ENCODE measurements at places on chromosomes 1 and 21. TPM values are rescaled to one million over a fixed set of nuclear protein-coding genes. Genes with fewer than 3 reads are reported as not detected.

DNA sequence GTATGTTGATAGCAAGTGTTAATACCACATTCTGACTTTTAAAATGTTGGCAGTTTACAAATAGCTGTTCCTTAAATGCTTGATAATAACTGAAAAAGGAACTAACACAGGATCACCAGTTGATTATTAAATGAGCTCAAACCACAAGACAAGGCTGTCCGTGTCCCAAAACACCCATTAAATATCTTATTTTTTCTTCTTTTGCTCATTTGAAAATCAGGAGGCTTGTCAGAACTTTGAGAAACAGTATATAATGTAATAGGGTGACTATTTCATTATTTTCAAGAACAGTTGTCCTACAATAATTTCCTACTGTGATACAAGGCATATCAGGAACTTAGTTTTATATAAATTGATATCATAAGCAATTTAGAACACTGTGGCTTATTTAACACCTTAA lies 2.7 kb downstream of the CDKN2C start:
- H3K4me1 ChIP-seq = peaks cover 27% of the 10 kb centered on the region
- DNase-seq = no peak
- H3K27me3 ChIP-seq = peaks cover 10% of the 10 kb centered on the region
- H3K4me3 ChIP-seq = no peak overlapping the region
- no peaks in the 10 kb centered on the region for H3K36me3 ChIP-seq

GRCh38 chr1:184507165-184507564 lies 120.3 kb downstream of the C1orf21 start:
- no peaks in the 10 kb centered on the region for H3K27me3 ChIP-seq
- no peaks in the 10 kb centered on the region for H3K36me3 ChIP-seq
- H3K27ac ChIP-seq = no peak overlapping the region
- H3K4me1 ChIP-seq = no peaks in the 10 kb centered on the region

The SLC19A2 gene
- 3.7 TPM for total RNA-seq

GRCh38 chr1:118023199-118023598 lies 93.7 kb downstream of the WDR3 start:
- no peaks in the 10 kb centered on the region for H3K4me1 ChIP-seq
- DNase-seq = no peak
- no peaks in the 10 kb centered on the region for H3K36me3 ChIP-seq
- H3K4me3 ChIP-seq = no peak overlapping the region

- peak overlapping the region; percentile 99 for H3K4me3 ChIP-seq
- DNase-seq = no peak
- H3K27ac ChIP-seq = no peak overlapping the region
- no peaks in the 10 kb centered on the region for H3K36me3 ChIP-seq
These were observed 676 bp upstream of the CTTNBP2NL start for GRCh38 chr1:112395256-112395820.

GRCh38 chr1:24136956-24137539 lies 5.9 kb downstream of the IL22RA1 start:
- no peaks in the 10 kb centered on the region for H3K4me1 ChIP-seq
- DNase-seq = no peak
- H3K4me3 ChIP-seq = no peak overlapping the region
- H3K27ac ChIP-seq = no peak overlapping the region

The FAM72A gene
- 1.2 TPM for total RNA-seq

- no peaks in the 10 kb centered on the region for H3K4me1 ChIP-seq
- H3K27me3 ChIP-seq = no peaks in the 10 kb centered on the region
- H3K4me3 ChIP-seq = no peak overlapping the region
- no peak for DNase-seq
These were observed 123.0 kb upstream of the PTBP2 start for GRCh38 chr1:96598416-96599168.

DNA sequence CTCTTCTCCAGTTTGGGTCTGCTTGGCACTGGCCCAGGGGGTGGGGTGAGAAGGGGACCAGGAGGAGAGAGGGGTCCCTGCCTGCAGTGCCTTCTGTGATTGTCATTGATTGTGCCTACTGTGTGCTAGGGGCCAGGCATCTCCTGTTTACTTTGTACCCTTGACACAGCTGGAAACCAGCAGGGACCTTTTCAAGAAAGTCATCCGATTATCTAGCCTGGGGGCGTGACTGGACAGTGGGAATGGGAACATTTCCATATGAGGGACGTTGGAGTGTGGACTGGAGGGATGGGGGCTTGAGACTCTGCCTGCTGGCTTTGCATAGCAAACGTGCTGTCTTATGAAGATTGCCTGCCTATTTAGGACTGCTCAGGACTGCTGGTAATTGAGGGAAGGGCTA lies 19.8 kb upstream of the DMBX1 start:
- no peak overlapping the region for H3K4me3 ChIP-seq
- no peak overlapping the region for H3K27ac ChIP-seq
- H3K27me3 ChIP-seq = peaks cover 41% of the 10 kb centered on the region
- no peaks in the 10 kb centered on the region for H3K36me3 ChIP-seq
- no peak for DNase-seq
- H3K4me1 ChIP-seq = peaks cover 10% of the 10 kb centered on the region

DNA sequence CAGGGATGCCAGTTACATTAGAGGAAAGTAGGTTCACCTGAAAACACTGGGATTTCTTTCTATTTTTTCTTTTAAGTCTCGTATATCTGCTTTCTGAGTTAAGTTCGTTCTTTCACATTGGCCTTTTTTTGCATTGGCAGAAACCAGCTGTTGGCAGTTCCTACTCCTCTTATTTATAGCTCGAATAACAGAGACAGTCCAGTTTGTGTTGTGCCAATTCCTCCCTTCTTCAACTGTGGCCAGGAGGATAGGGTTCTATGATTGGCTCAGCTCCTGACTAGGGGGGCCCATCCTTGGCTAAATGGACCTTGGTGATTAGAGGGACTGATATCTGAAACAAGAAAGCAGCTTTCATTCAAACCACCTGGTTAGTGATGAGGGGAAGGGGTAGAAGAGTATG lies 115.8 kb downstream of the RPS6KC1 start:
- no peaks in the 10 kb centered on the region for H3K4me1 ChIP-seq
- H3K4me3 ChIP-seq = no peak overlapping the region
- H3K27ac ChIP-seq = no peak overlapping the region
- no peak for DNase-seq
- H3K27me3 ChIP-seq = no peaks in the 10 kb centered on the region
- H3K36me3 ChIP-seq = no peaks in the 10 kb centered on the region

The ADORA3 gene
- not detected for total RNA-seq

The UBQLN4 gene
- 10.6 TPM for total RNA-seq

The VHLL gene
- total RNA-seq = not detected

GRCh38 chr1:165747632-165748447 lies 20.8 kb downstream of the TMCO1 start:
- H3K27ac ChIP-seq = no peak overlapping the region
- H3K4me1 ChIP-seq = no peaks in the 10 kb centered on the region
- H3K4me3 ChIP-seq = no peak overlapping the region
- no peaks in the 10 kb centered on the region for H3K27me3 ChIP-seq

- no peaks in the 10 kb centered on the region for H3K4me1 ChIP-seq
- H3K36me3 ChIP-seq = no peaks in the 10 kb centered on the region
- no peak overlapping the region for H3K27ac ChIP-seq
- H3K4me3 ChIP-seq = no peak overlapping the region
These were observed 986 bp upstream of the RNF186 start for GRCh38 chr1:19815801-19816736.

GRCh38 chr1:63701187-63701586 lies 72.6 kb upstream of the ROR1 start:
- peaks cover under 1% of the 10 kb centered on the region for H3K27me3 ChIP-seq
- H3K4me1 ChIP-seq = no peaks in the 10 kb centered on the region
- H3K36me3 ChIP-seq = no peaks in the 10 kb centered on the region

DNA sequence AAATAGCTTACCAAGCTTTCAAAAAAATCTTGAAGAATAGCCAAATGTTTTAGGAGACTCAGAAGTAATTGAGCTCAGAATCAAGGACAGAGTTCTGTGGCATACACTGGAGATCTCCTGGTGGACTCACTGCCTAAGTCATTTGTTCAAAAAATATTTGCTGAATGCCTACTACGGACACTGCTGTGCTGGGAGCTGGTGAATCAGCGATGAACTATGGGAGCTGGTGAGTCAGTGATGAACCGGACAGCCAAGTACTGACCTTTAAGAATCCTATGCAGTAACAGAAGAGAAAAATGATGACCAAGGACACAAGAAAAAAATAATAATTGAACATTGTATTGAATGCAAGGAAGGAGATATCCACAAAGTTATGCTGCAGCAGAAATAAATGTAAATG lies 717.9 kb upstream of the CXADR start:
- H3K4me3 ChIP-seq = no peak overlapping the region
- DNase-seq = no peak
- no peak overlapping the region for H3K27ac ChIP-seq
- H3K27me3 ChIP-seq = no peaks in the 10 kb centered on the region

DNA sequence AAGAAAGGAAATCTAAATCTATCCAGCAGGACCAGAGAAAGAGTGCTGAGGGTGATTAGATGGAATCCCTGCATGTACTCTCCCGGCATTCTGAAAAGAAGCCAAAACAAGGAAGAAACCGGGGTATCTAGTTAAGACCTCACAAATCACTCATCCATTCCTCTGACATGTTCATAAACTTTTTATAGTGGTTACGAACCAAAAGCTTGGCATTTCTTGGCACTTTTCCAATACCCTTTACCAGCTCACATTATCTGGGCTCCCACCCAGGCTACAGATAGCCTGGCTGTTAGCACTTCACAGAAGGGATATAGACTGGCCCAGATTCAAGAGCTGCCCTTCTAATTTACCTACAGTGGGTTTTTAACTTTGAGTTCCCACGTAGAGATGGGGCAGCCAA lies 1.8 kb upstream of the C1orf74 start:
- H3K36me3 ChIP-seq = peaks cover 22% of the 10 kb centered on the region
- peaks cover 24% of the 10 kb centered on the region for H3K4me1 ChIP-seq
- DNase-seq = no peak
- H3K27me3 ChIP-seq = no peaks in the 10 kb centered on the region
- H3K27ac ChIP-seq = no peak overlapping the region

DNA sequence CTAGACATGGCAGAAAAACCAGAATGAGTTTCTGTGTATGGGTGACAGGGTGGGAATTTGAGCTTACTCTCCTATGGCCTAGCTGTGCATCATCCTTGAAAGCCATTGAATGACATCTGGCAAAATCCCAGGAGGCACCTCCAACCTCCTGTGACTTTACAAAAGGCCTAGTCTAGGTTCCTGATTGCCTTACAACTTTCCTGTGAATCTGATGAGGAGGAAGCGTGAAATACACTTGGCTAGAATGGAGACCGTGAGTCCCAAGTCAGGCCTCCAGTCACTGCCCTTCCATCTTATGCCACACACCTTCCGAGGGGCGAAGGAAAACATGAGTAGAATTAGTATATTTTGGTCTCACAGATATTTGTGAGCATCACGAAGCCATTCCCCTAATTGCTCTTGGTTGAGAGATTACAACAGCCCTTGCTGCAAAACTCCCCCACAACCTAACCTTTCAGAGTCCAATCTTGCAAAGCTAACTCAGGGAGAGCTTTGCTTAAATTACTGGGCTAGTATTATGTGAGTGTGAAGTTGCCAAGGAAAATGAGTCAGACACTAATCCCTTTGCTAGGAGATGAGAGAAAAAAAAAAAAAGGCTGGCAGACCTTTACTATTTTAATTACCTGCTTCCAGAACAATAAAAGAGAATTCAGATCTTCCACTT lies 36.3 kb upstream of the PAXBP1 start:
- no peaks in the 10 kb centered on the region for H3K36me3 ChIP-seq
- no peak overlapping the region for H3K27ac ChIP-seq
- H3K4me1 ChIP-seq = no peaks in the 10 kb centered on the region
- no peak for DNase-seq
- no peaks in the 10 kb centered on the region for H3K27me3 ChIP-seq
- no peak overlapping the region for H3K4me3 ChIP-seq

The KIF14 gene
- 0.11 TPM for total RNA-seq

DNA sequence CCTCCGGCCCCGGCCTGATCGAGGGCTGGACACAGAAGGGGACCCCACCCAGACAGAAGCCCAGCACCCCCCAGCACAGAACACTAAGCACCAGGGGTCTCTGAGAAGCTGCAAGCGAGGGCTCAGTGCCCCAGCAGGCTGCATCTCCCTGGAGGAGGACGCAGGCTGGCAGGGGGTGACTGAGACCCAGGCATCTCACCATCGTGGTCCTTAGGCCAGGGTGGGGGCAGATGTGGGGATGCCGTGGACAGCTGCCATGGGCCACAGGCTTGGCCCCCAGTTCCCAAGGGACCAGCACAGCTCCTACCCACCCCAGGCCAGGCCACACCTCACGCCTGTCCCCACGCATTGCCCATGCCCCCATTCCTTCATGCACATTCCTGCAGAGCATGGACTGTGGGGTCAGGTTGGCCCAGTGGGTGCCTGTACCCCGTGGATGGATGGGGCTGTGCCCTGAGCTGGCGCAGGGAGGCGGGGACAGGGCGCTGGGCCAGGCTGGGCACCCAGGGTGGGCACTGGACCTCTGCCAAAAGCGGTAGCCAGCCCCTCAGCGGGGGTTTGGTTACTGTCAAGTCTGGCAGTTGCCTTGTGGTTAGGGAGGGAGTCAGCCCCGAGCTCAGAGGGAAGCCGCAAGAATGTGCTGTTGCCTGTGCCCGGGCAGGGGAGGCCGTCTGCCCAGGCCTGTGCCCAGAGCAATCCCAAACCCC lies 61.5 kb downstream of the ARHGEF16 start:
- H3K4me1 ChIP-seq = no peaks in the 10 kb centered on the region
- H3K4me3 ChIP-seq = no peak overlapping the region
- H3K27me3 ChIP-seq = no peaks in the 10 kb centered on the region
- H3K27ac ChIP-seq = no peak overlapping the region

DNA sequence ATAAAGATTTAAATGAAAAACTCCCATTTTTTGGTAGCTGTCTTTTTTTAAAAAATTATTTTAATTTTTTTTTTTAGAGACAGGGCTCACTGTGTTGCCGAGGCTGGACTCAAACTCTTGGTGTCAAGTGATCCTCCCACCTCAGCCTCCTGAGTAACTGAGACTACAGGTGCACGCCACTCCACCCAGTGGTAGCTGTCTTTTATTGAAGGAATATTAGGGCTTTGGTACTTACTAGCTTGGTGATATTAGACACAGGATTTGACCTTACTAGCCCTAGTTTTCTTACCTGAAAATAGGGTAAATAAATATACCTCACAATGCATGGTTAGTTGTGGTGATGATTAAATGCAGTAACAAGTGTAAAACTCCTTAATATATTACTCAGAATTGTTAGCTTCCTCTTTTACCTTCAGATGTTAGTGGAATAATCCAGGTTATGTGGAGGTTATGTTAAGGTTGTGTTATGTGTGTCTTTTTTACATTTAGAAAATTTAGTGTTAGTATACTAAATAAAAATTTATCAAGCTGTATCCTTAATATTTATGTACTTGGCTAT lies 66.8 kb downstream of the PHACTR4 start:
- H3K27ac ChIP-seq = no peak overlapping the region
- peaks cover 3% of the 10 kb centered on the region for H3K36me3 ChIP-seq
- H3K4me3 ChIP-seq = no peak overlapping the region
- no peak for DNase-seq
- H3K4me1 ChIP-seq = peaks cover 5% of the 10 kb centered on the region
